Effector memory CD8-positive, alpha-beta T cell (primary cell): ENCODE measurements at places on chromosomes 6 and 20.
A peak's percentile ranks its signal among the peaks of the same experiment; 100 is the strongest.

GRCh38 chr6:125797886-125798444 lies 7.2 kb downstream of the NCOA7 start:
- DNase-seq, result no peak
- no peak overlapping the region for H3K4me3 ChIP-seq
- H3K36me3 ChIP-seq, result peaks cover 5% of the 10 kb centered on the region
- H3K4me1 ChIP-seq, result peaks cover 36% of the 10 kb centered on the region
- H3K27me3 ChIP-seq, result no peaks in the 10 kb centered on the region

DNA sequence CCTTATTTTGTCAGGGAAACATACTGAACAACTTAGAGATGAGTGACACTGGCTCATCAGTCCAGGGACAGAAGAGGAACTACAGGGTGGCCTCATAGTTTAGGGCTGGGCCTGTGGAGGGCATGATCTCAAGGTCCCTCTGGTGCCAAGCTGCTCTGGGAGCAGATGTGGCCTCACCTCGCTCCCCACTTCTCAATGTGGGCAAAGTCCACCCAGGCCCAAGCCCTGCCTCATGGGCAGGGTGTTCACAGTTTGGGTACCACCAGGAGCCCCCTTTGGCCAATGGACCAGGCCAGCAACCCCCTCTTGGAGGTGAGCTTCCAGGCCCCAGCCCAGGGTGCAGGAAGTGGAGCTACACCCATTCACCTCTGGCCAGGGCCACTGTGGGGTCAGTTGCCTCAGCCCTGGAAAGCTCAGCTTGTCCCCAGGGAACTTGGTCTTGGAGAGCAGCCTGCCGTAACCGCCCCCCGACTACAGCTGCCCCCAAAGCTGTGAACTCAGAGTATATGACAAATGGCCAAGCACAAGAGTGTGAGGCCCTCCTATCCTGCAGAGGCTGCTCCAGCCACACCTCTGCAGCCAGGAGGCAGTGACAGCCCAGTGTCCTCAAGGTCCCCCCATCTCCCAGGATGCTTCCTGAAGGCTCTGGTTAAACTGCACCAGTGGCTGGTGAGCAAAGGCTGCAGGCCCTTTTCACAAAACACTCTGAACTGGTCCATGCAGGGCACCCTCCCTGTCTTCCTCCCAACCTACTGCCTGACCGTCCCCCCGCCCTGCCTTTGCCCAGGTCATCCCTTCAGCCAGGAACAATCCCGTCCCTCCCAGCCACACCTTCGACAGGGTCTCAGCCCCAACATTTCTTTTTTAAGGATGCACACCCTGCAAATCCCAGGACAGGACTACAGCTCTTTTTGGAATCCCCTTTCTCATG lies 3.6 kb downstream of the ADISSP start:
- peaks cover 30% of the 10 kb centered on the region for H3K4me1 ChIP-seq
- H3K36me3 ChIP-seq, result peaks cover 20% of the 10 kb centered on the region
- no peak overlapping the region for H3K27ac ChIP-seq
- no peaks in the 10 kb centered on the region for H3K27me3 ChIP-seq
- no peak for DNase-seq

DNA sequence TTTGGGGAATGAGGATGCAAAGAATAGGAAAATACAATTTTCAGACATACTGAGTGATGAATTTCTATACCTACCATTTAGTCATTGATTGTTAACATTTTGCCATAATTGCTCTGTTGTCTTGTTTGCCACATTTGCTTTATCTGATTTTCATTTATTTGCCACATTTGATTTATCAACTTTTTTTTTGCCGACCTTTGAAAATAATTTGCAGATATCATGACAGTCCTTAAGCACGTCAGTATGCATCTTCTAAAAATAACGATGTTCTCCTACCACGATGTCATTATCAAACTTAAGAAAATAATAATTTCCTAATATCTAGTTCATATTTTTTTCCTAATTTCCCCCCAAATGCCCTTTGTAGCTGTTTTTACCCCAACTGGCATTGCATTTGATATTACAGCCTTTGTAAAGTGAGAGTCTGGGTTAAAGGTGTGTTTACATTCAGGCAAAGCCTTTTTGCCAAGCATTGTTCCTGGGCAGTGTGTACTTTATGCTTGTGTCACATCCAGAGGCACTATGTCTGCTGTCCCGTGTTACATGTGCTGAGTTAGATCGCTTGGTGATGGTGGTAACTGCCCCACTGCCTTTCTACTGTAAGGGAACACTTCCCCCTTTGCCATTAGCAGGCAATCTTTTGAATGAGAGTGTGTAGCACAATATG lies 26.4 kb downstream of the SEC23B start:
- no peak overlapping the region for H3K4me3 ChIP-seq
- H3K27me3 ChIP-seq, result no peaks in the 10 kb centered on the region
- H3K36me3 ChIP-seq, result peaks cover 83% of the 10 kb centered on the region
- DNase-seq, result no peak
- no peaks in the 10 kb centered on the region for H3K4me1 ChIP-seq
- H3K27ac ChIP-seq, result no peak overlapping the region

- H3K4me1 ChIP-seq, result peaks cover 14% of the 10 kb centered on the region
- H3K27ac ChIP-seq, result no peak overlapping the region
- no peak for DNase-seq
- H3K4me3 ChIP-seq, result no peak overlapping the region
- no peaks in the 10 kb centered on the region for H3K36me3 ChIP-seq
These were observed 95.8 kb upstream of the STXBP5 start for GRCh38 chr6:147108259-147108910.

- H3K36me3 ChIP-seq, result no peaks in the 10 kb centered on the region
- H3K4me1 ChIP-seq, result no peaks in the 10 kb centered on the region
- H3K27ac ChIP-seq, result no peak overlapping the region
- peak; percentile 15 for DNase-seq
These were observed 45.6 kb upstream of the RAB23 start for GRCh38 chr6:57267586-57268293.

DNA sequence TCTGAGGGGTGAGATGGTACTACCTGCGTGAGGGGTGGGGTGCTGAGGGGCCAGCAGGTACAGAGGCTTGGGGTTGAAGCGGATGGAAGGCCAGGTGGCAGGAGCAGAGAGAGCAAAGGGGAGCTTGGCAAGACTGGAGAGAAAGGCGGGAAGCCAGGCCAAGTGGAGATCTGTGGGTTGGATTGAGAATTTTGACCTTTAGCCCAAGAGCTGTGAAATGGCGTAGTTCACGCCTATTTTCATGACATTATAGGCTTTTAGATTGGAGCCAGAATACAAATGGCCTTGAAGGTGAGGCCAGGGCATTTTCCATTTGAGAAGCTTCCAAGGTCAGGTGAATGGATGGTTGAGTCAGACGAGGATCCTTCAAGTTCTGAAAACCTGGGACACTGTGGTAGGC lies 2.5 kb downstream of the ATRN start:
- peaks cover 13% of the 10 kb centered on the region for H3K36me3 ChIP-seq
- peak overlapping the region; percentile 69 for H3K27ac ChIP-seq
- H3K4me1 ChIP-seq, result peaks cover 41% of the 10 kb centered on the region
- peak overlapping the region; percentile 96 for H3K4me3 ChIP-seq
- no peaks in the 10 kb centered on the region for H3K27me3 ChIP-seq

DNA sequence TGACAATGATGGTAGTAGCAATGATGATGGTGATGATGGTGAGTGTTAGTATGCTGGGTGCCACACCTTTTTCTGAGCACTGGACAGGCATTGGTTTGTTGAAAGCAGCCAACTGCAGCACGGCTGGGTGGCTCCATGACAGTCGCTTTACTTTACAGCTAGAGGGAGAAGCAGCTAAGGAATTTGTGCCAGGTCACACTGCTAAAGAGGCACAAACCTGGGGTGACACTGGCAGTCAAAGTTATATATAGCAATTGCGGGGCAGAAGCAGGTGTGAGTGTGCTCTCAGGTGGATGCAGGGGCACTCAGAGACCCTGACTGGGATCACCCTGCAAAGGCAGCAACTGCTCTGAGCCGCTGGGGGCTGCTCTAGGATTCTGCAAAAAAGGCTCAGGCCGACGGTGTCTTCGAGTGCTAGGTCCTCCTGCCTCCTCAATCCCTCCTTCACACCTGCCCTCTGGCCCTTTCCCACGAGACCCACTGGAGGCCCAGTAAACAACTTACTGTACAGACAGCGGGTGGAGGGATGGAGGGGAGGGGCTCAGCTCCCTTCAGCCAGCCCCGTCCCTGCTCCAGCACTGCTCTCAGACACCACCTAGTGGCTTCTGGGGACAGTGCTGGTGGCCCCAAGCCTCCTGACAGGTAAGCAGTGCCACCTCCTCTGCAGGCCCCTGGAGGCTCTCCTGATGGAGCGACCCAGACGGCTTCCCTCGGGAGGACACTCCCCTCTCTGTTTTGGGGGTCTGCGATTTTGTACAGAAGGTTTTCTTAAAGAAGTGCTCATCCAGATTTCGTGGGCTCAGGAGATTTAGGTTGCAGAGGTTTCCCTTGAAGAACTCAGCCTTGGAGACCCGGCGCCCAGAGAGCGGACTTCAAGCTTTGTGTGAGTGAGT lies 4.4 kb upstream of the RPS21 start:
- no peak overlapping the region for H3K4me3 ChIP-seq
- no peaks in the 10 kb centered on the region for H3K27me3 ChIP-seq
- peak; percentile 73 for DNase-seq
- peaks cover 25% of the 10 kb centered on the region for H3K36me3 ChIP-seq

- peak; percentile 79 for DNase-seq
- peaks cover 50% of the 10 kb centered on the region for H3K4me1 ChIP-seq
- H3K27ac ChIP-seq, result peak within 1 kb of the TSS; percentile 99
- H3K36me3 ChIP-seq, result peaks cover 55% of the 10 kb centered on the region
- H3K4me3 ChIP-seq, result peak within 1 kb of the TSS; percentile 92
- no peaks in the 10 kb centered on the region for H3K27me3 ChIP-seq
These were observed at the start of gene HIVEP2 for GRCh38 chr6:142945049-142945445. Gene HIVEP2, minus strand, starts transcription at chr6:142945176. Its CDS starts 170,438 bp downstream, at chr6:142774738.

DNA sequence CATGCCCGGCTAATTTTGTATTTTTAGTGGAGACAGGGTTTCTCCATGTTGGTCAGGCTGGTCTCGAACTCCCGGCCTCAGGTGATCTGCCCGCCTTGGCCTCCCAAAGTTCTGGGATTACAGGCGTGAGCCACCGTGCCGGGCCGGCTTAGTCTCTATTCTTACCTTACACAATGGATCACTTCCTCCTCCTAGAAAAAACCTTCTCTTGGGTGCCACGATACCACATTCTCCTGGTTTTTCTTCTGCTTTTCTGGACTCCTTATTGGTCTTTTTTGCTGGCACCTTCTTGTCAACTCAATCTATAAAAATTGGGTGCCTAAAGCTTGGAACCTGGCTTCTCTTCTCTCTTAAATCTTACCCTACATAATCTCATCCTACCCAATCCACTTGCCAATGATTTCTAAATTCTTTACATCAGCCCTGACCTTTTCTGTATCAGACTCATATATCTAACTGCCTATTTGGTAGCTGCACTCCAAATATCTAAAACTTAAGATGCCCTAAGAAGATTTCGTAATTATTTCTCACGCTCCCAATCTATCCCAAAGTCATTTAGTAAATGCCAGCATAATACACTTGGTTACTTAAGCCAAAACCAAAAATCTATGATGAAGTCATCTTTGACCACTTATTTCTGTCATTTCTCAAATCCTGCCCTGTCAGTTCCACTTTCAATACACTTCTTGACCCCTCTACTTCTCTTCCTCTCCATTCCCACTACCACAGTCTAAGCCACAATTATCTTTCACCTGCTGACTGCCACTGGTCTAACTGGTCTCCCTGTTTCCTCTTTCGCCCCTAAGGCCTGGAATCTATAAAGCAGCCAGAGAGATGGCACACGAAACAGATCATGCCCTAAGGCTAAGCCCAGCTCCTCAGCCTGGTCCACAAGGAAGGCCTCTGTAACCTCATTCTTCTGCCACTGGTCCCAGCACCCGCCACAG lies 43.2 kb downstream of the ELMO2 start:
- peak overlapping the region; percentile 90 for H3K27ac ChIP-seq
- H3K4me3 ChIP-seq, result peak overlapping the region; percentile 88
- peaks cover 66% of the 10 kb centered on the region for H3K4me1 ChIP-seq
- DNase-seq, result no peak

- no peak overlapping the region for H3K4me3 ChIP-seq
- H3K27me3 ChIP-seq, result peaks cover 6% of the 10 kb centered on the region
- no peaks in the 10 kb centered on the region for H3K36me3 ChIP-seq
- peaks cover 2% of the 10 kb centered on the region for H3K4me1 ChIP-seq
- no peak for DNase-seq
These were observed 81.6 kb downstream of the MRPL14 start for GRCh38 chr6:44045672-44046015.

DNA sequence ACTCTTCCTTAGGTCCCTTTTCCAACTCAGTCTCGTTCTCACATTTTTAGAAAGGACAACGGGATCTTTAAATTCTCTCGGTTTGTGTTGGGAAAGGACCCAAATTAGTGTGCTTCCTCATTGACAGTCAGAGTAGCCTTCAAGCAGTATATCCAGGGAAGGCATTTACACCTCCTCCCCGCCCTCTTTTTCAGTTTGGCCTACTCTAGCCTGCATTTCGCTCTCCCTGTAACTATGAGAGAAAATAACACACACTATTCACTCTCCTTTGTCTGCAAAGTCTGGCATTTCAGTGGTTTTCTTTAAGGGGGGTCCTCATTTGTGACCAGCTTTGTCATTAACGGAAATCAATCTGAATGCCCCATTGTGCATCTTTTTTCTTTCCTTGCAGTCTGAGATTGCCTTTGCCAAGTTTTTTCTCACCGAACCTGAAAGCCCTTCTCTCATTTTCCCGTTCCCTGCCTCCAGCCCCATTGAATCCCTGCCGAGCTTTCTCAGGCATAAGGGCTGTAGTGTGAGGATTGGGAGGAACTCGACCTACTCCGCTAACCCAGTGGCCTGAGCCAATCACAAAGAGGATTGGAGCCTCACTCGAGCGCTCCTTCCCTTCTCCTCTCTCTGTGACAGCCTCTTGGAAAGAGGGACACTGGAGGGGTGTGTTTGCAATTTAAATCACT lies 393 bp upstream of the FABP7 start:
- H3K27ac ChIP-seq, result no peak overlapping the region
- H3K4me3 ChIP-seq, result no peak overlapping the region
- no peak for DNase-seq
- no peaks in the 10 kb centered on the region for H3K36me3 ChIP-seq

DNA sequence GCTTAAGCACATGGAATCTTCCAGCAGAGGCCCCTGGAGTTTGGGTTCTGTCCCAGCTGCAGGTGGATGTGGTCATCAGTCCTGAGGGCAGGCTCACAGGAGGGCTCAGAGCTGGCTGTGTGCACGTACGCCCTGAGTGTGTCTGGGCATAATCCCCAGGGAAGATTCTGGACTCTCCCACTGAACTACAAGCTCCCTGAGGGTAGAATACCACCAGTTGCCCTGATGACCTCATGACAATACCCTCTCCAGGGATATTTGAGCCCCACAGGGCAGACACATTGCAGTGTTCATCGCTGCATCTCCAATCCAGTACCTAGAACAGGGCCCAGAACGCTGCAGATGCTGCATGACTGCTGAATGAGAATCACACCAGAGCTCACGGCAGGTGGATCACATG lies 92.5 kb downstream of the BMP7 start:
- no peak overlapping the region for H3K27ac ChIP-seq
- H3K27me3 ChIP-seq, result peaks cover 30% of the 10 kb centered on the region
